ENCODE measurements at places on chromosomes 3 and 15. TPM values are rescaled to one million over a fixed set of nuclear protein-coding genes. Genes with fewer than 3 reads are reported as not detected.

- DNase-seq, result no peak
These were observed 42.0 kb downstream of the STARD5 start for GRCh38 chr15:81281766-81282605.

DNA sequence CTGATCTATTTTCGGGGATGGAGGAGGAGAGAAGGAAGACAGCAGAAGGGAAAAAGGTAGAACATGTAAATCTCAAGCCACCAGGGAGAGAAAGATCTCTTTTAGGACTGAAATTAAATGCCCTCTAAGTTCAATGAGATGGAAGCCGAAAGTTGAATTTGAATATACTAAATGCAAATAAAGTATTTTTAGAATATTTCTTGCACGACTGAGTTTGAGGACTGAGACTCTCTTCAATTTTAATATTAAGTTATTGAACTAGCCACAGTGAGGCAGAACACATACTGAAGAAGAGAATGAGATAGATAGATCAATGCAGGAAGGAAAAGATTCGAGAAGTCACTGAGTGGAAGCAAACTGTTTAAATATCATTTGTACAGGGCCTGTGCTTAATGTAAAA, 399.9 kb upstream of the CBLB start:
- no peak for DNase-seq

- DNase-seq, result no peak
These were observed 13.9 kb upstream of the USP3 start for GRCh38 chr15:63490345-63491034.

Gene GHRL
- total RNA-seq, result 0.51 TPM
